Stimulated activated CD8-positive, alpha-beta memory T cell treated with anti-CD3 and anti-CD28 coated beads, Interleukin-4, amount 100 ng/mL, for 4 hours (primary cell): ENCODE measurements at places on chromosomes 16 and 17.

GRCh38 chr17:75806822-75807500 lies 22.4 kb downstream of the UNK start:
- no peak for DNase-seq

DNA sequence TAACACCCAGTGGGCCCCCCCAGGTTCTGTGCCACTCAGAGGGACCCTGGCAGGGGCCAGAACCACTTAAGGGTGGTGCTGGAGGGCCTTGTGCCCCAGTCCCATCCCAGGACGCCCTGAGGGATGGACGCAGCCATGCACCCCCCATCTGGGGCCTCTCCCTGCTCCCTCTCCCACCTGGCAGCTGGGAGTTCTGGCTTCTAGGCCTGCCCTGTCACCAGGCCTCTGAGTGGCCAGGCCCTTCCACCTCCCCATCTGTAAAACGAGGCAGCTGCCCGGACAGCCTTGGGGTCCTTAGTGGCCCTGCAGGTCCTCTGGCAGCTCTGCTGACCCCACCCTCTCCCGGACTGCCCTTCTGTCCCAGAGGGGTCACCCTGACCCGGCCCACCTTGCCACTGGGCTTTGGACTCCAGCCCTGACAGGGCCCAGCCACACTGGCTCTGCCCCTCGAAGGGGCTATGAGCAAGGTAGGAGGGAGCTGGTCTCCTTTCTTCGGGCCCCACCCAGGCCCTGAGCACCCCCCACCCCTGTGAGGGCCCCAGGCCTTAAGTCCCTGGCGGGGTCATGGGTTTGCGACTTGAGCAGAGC lies 12.3 kb downstream of the PAM16 start:
- no peak for DNase-seq

GRCh38 chr17:8904201-8904600 lies 36.7 kb upstream of the PIK3R6 start:
- no peak for DNase-seq

GRCh38 chr17:9162275-9162985 lies 141.1 kb downstream of the NTN1 start:
- no peak for DNase-seq

GRCh38 chr16:72073560-72074230 lies 10.7 kb downstream of the HPR start:
- DNase-seq = no peak

DNA sequence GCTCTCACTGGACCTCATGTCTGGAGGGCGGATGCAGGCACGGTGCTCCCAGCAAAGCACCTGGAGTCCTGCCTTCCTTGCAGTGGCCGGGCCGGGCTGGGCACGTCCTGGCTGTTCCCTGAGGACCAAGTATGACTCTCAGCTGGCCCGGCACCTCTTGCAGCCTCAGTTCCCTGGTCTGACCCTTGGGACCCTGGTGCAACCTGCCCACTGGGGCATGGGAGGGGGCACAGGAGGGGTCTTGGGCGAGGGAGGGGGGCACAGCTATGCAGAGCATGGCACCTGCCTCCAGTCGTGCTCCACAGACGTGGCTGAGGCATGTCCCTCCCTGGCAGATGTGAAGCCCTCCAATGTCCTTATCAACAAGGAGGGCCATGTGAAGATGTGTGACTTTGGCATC lies 19.6 kb downstream of the MAP2K3 start:
- DNase-seq = no peak

GRCh38 chr17:64534187-64534586 lies 27.4 kb downstream of the CEP95 start:
- DNase-seq = no peak

GRCh38 chr17:79862771-79863440 lies 23.7 kb upstream of the CBX4 start:
- DNase-seq = no peak

- no peak for DNase-seq
Observed at GRCh38 chr17:72206376-72206775, 85.6 kb downstream of the SOX9 start.

- DNase-seq = peak; percentile 66
Observed at GRCh38 chr17:49315551-49316257, 46.3 kb downstream of the ZNF652 start.

GRCh38 chr16:84136331-84137125 lies 8.4 kb downstream of the HSDL1 start:
- no peak for DNase-seq

GRCh38 chr16:87951552-87952538 lies 611 bp downstream of the BANP start:
- DNase-seq = no peak

DNA sequence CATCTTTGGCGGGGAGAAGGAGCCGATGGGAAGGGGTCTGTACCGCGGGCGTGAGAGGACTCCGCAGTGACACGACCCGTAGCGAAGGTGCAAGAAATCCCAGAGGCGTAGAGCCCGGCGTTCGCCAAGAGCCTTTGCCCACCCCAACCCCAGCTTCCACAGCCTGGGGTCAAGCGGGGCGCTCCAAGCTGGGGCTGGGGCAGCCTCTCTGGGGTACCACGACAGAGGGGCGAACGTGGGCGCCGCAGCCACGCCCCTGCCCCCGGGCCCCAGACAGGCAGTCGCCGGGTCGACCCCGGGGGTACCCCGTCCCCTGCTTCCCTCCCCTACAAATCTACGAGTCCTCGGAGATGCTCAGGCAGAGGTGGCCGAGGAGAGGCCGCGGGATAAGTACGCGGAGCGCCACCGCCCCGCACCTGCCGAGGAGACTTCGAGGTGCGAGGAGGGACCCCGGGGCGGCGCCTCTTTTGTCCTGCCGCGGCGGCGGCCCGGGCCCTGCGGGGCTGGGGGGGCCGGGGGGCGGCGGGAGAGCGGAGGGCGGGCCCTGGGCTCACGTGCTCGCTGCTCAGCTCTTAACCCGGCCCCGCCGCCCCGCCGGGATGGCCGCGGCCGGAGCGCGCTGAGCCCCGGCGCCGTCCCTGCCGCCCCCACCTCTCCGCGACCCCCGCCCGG lies at the start of gene ADAM11:
TSS of gene ADAM11 (plus strand) at position 575 of the 672 bp plus-strand sequence. CDS start 212 bp downstream, outside the sequence.
- no peak for DNase-seq

- DNase-seq = no peak
Observed at GRCh38 chr16:47047524-47048203, 74.2 kb upstream of the DNAJA2 start.

DNA sequence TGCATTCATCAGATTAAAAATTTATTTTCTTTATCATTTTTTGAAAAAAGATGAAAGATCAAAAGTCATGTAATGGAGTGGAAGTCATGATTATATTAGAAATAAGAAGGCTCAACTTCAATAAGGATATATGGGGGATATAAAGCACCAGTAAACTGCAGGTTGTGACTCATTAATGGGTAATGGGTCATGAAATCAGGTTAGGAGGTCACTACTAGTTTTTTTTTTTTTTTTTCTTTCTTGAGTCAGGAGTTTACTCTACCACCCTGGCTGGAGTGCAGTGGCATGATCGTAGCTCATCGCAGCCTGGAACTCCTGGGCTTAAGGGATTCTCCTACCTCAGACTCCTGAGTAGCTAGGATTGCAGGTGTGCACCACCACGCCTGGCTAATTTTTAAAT lies 14.3 kb downstream of the EFCAB13 start:
- DNase-seq = no peak
